ENCODE measurements at places on chromosomes 11 and 22. TPM values are rescaled to one million over a fixed set of nuclear protein-coding genes. Genes with fewer than 3 reads are reported as not detected.

DNA sequence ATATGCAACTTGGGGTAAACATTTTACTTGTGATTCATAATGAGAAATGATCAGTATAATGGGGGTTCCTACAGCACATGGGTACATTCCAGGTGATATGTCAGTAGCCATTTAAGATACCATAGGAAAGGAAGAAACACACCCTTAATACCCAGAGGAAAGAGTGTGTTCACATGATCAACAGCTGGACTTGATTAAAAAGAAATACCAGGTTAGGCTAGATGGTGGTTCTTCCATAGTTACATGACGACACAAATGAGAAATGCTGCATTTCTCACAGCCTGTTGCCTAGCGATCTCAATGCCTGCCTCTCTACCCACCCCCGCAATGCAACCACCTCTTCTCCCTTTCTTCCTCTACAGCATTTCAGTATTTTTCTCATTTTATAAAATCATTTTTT is 96.8 kb downstream of the TTC28 start:
- H3K27me3 ChIP-seq = peaks cover 22% of the 10 kb centered on the region
- H3K27ac ChIP-seq = no peak overlapping the region
- no peaks in the 10 kb centered on the region for H3K36me3 ChIP-seq
- no peak overlapping the region for H3K4me3 ChIP-seq
- H3K4me1 ChIP-seq = no peaks in the 10 kb centered on the region

The CHCHD10 gene
- total RNA-seq = 63.2 TPM

- H3K36me3 ChIP-seq = no peaks in the 10 kb centered on the region
- no peak overlapping the region for H3K27ac ChIP-seq
- no peak for DNase-seq
- no peaks in the 10 kb centered on the region for H3K27me3 ChIP-seq
- no peaks in the 10 kb centered on the region for H3K4me1 ChIP-seq
These were observed 154.0 kb downstream of the MN1 start for GRCh38 chr22:27647540-27647939.

DNA sequence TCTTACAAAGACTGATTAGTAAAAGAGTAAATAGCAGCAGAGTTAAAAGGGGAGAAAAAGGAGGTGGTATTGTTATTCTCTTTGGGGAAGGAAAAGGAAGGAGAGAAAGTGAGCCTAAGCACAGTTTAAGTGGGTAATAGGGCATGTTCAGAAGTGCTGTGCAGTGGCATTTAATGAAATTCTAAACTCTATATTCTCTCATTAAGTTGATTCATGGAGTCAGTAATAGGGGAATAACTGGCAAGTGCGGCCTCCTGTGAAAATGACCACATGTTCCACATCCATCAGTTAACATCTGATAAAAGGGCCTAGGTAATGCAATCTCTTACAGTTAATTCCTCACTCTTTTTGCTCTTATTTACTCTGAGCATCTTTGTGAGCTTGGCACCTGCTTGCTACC is 516.7 kb downstream of the JRKL start:
- no peak overlapping the region for H3K4me3 ChIP-seq
- no peaks in the 10 kb centered on the region for H3K36me3 ChIP-seq
- H3K4me1 ChIP-seq = no peaks in the 10 kb centered on the region
- H3K27me3 ChIP-seq = no peaks in the 10 kb centered on the region
- DNase-seq = no peak

The LRRN4CL gene
- total RNA-seq = 0.20 TPM

DNA sequence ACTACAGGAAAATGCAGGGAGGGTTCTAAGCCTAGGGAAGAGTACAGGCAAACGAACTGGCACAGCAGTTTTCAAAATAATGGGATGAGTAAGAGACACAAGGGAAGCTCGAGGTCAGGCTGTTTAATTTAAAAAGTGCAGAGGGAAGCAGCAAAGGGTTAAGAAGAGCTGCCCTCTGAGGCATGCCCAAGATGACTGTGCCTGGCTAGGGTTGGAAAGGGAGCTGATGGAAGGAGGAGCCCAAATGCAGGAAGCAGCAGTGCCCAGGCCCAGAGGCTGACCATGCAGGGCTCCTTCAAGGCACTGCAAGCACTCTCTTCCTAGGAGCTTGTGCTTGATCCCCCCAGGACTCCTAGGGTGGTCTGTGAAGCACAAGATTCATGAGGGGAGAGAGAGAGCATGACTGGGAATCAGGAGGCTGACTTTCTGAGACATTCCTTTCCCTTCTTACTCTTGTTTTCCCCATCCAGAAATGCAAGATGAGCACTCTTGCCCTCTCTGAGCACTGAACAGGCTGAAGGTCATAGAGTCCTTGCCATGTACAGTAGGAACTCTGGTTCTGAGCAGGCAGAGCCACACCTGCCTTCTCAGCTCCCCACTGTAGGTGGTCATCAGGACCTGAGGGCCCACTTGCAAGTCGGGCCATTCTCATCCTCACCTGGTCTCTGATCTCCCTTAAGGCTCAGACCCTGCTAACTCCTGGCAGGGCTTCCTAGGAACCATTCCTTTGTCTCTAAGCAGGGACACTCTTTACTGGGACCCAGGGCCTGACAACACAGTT is 46.7 kb upstream of the DRD2 start:
- no peaks in the 10 kb centered on the region for H3K36me3 ChIP-seq
- no peak overlapping the region for H3K27ac ChIP-seq
- H3K4me1 ChIP-seq = no peaks in the 10 kb centered on the region
- DNase-seq = no peak

DNA sequence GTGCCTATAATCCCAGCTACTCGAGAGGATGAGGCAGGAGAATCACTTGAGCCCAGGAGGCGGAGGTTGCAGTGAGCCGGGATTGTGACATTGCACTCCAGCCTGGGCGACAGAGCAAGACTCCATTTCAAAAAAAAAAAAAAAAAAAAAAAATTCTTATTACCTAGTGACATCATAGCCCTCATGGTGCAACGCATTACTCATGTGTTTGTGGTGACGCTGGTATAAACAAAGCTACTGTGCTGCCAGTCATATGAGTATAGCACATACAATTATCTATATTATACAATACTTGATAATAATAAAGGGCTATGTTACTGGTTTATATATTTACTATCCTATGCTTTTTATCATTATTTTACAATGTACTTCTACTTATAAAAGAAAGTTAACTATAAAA is 41.2 kb downstream of the OR2AT4 start:
- no peak for DNase-seq
- no peaks in the 10 kb centered on the region for H3K4me1 ChIP-seq
- peaks cover 30% of the 10 kb centered on the region for H3K27me3 ChIP-seq
- no peak overlapping the region for H3K4me3 ChIP-seq
